ENCODE measurements at places on chromosomes 5 and 9.

DNA sequence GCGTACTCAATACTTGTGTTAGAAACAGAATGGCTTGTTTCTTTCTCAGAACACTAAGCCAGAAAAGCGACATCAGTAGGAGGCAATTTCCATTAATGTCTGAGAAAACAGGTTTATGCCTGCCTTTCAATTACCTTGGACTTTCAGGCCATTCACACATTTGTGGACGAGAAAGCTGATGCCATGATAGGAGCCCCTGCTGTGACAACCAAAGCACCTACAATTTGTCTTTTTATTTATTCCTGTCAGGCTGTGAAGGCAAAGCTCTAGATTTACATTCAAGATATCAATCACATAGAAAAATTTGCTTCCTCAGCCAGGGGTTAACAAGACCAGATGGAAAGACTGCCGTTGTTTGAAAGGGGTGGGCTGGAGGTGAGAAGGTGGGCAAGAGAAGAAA lies 76.2 kb downstream of the C7 start:
- no peak for DNase-seq

GRCh38 chr9:34085581-34086500 lies 37.2 kb upstream of the UBAP2 start:
- no peak for DNase-seq

GRCh38 chr9:128160603-128160987 lies 530 bp downstream of the BBLN start:
- DNase-seq: no peak

- no peak for DNase-seq
Observed at GRCh38 chr9:131048820-131049219, 39.8 kb downstream of the LAMC3 start.

- peak; percentile 91 for DNase-seq
Observed at GRCh38 chr5:178204935-178205748, 809 bp downstream of the HNRNPAB start.

DNA sequence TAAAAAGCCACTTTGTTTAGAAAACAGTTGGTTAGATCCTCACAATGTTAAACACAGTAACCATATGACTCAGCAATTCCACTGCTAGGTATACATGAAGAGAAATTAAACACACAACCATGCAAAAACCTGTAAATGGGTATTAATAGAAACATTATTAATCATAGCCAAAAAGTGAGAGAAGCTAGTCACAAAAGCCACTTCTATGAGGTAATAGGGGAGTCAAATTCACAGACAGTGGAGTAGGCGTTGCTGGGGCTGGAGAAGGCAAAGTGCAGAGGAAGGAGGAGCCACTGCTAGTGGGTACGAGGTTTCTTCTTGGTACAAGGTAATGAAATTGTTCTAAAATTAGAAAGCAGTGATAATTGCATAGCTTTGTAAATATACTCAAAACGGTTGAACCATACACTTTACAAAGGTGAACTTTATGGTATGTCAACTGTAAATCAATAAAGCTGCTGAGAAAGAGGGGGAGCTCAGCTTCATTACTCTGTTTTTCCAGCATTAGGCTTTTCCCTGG lies 364.4 kb downstream of the GADD45G start:
- no peak for DNase-seq

- no peak for DNase-seq
Observed at GRCh38 chr9:100087218-100087617, 11.6 kb downstream of the ERP44 start.

GRCh38 chr5:27548484-27548883 lies 510.1 kb upstream of the CDH9 start:
- DNase-seq: no peak

DNA sequence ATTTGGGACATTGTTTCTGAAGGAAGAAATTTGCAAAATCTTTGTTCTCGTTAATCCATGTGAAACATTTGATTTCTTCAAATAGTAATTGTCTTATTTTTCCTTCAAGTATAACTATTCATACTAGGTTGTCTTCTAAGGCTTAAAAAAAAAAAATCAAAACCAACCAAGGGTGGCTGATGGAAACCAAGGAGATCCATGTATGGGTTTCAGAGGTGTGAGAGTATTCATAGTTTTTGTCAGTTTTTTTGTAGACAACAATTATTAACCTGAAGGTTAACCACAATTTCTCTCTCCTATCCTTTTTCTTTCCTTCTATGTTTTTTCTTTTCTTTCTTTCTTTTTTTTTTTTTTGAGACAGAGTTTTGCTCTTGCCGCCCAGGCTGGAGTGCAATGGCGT lies 35.4 kb downstream of the KDM4C start:
- DNase-seq: no peak

- DNase-seq: no peak
Observed at GRCh38 chr9:96138616-96139015, 163.4 kb downstream of the HSD17B3 start.
